Activated B cell treated with CpG ODN at 0.5 μM for 24 hours (primary cell): ENCODE measurements at places on chromosomes 13 and 19. TPM values are rescaled to one million over a fixed set of nuclear protein-coding genes. Genes with fewer than 3 reads are reported as not detected.
A peak's percentile ranks its signal among the peaks of the same experiment; 100 is the strongest.

DNA sequence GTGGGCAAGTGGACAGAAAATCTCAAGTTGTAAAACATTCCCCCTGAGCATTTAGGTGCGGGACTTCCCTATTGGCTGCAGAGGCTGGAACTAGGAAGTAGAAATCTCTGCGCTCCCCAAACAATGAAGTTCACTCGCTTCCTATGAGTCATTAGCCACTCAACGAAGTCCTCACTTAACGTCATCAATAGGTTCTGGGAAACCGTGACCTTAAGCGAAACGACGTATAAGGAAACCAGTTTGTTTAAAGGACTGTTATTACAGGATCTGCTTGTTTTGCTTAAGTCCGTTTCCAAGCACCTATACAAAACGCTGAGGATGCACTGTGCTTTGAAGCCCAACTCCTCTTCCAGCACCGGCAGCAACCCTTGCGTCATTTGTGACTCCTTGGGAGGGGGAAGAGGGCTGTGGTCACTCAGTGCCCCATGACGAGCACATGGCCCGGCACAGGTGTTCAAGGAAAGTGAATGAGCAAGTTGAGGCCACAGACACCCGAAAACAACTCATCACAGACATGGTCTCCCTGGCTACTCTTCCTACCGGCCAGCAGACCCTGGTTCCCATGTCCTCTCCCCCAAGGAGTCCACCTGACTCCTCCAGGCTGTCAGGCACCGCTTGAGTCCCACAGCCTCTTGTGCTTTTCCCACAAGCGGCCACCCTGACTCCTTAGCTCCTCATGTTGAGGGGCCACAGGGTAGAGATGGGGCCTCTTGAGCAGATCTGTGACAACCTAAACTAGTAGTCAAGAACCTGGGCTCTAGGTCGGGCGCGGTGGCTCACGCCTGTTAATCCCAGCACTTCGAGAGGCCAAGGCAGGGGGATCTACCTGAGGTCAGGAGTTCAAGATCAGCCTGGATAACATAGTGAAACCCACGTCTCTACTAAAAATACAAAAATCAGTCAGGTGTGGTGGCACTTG is 4.8 kb downstream of the RPS16 start:
- H3K27me3 ChIP-seq = no peaks in the 10 kb centered on the region
- H3K4me1 ChIP-seq = peaks cover 43% of the 10 kb centered on the region
- DNase-seq = peak; percentile 37
- H3K36me3 ChIP-seq = peaks cover 46% of the 10 kb centered on the region
- H3K27ac ChIP-seq = peak overlapping the region; percentile 88

The ZNF527 gene
- total RNA-seq = 6.3 and 8.1 TPM in 2 replicates

DNA sequence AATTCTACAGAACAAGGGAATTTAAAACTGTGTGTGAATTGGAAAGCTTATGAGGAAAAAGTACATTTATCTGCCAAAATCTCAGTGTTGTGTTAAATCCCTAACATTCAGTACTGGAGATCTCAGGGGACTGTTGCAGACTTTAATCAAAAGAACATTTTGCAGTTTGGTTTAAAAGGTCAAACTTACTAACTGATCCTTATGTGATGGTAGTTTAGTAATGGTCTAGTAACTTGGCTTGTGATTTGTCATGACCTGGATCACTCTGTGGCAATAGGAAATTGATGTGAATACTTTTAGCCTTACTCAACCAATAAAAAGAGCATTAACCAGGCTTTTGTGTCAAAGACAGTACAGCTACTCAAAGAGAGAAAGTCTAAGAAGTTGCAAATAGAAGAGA is 862.1 kb upstream of the MIR17HG start:
- H3K27me3 ChIP-seq = no peaks in the 10 kb centered on the region
- DNase-seq = no peak
- H3K4me1 ChIP-seq = no peaks in the 10 kb centered on the region
- H3K36me3 ChIP-seq = no peaks in the 10 kb centered on the region

GRCh38 chr19:47096721-47097120 is 16.9 kb downstream of the ZC3H4 start:
- no peak overlapping the region for H3K4me3 ChIP-seq
- no peak overlapping the region for H3K27ac ChIP-seq
- no peak for DNase-seq
- no peaks in the 10 kb centered on the region for H3K27me3 ChIP-seq
- H3K4me1 ChIP-seq = peaks cover 48% of the 10 kb centered on the region

GRCh38 chr19:33132021-33132420 is at the start of gene WDR88:
Gene WDR88 (plus strand): TSS chr19:33132114. CDS start chr19:33132170, 56 bp downstream.
- peaks cover 3% of the 10 kb centered on the region for H3K4me1 ChIP-seq
- peaks cover 1% of the 10 kb centered on the region for H3K27me3 ChIP-seq
- peaks cover 31% of the 10 kb centered on the region for H3K36me3 ChIP-seq

The ZNF766 gene
- total RNA-seq = 33.0 and 35.0 TPM in 2 replicates

The SELENOW gene
- 24.8 and 27.6 TPM in 2 replicates for total RNA-seq

GRCh38 chr13:78022164-78022877 is 103.7 kb upstream of the EDNRB start:
- H3K27me3 ChIP-seq = peaks cover 4% of the 10 kb centered on the region
- peak; percentile 20 for DNase-seq
- peak overlapping the region; percentile 19 for H3K27ac ChIP-seq
- H3K4me1 ChIP-seq = peaks cover 19% of the 10 kb centered on the region
- no peaks in the 10 kb centered on the region for H3K36me3 ChIP-seq

The CEACAM21 gene
- total RNA-seq = 11.7 and 12.0 TPM in 2 replicates

- no peaks in the 10 kb centered on the region for H3K27me3 ChIP-seq
- peak overlapping the region; percentile 82 for H3K27ac ChIP-seq
- H3K36me3 ChIP-seq = peaks cover 7% of the 10 kb centered on the region
- peaks cover 49% of the 10 kb centered on the region for H3K4me1 ChIP-seq
- peak overlapping the region; percentile 86 for H3K4me3 ChIP-seq
These were observed 10.3 kb downstream of the CIC start for GRCh38 chr19:42279155-42279901.

GRCh38 chr13:42807241-42807640 is 25.9 kb downstream of the FAM216B start:
- no peak overlapping the region for H3K27ac ChIP-seq
- DNase-seq = no peak
- no peak overlapping the region for H3K4me3 ChIP-seq
- H3K4me1 ChIP-seq = no peaks in the 10 kb centered on the region
- H3K36me3 ChIP-seq = no peaks in the 10 kb centered on the region

The ADPRHL1 gene
- 0.84 and 0.93 TPM in 2 replicates for total RNA-seq

GRCh38 chr19:10766671-10767201 is 48.9 kb downstream of the DNM2 start:
- no peaks in the 10 kb centered on the region for H3K27me3 ChIP-seq
- no peak overlapping the region for H3K4me3 ChIP-seq
- H3K27ac ChIP-seq = no peak overlapping the region
- no peak for DNase-seq
- peaks cover 76% of the 10 kb centered on the region for H3K4me1 ChIP-seq

The OR7A5 gene
- total RNA-seq = not detected in 2 replicates

DNA sequence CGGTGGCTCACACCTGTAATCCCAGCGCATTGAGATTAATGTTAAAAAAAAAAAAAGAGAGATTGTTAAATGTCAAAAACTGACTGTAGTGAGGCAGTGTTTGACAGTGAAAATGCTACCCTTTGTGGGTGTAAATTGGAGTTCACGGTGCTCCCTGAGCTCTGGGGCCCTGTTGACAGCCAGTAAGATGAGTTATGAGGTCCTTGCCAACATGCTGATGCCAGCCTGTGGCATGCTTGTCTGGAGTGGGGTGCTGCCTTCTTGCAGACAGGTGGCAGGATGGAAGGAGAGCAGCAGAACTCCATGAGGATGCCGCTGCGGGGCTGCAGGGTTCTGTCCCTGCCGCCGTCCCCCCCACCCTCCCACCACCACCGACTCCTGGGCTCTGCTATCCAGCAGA is 25.9 kb downstream of the PRAM1 start:
- H3K36me3 ChIP-seq = peaks cover 77% of the 10 kb centered on the region
- no peak overlapping the region for H3K4me3 ChIP-seq
- H3K27ac ChIP-seq = peak overlapping the region; percentile 73
- H3K27me3 ChIP-seq = no peaks in the 10 kb centered on the region
- no peak for DNase-seq

- no peak for DNase-seq
- H3K27me3 ChIP-seq = no peaks in the 10 kb centered on the region
- H3K4me1 ChIP-seq = no peaks in the 10 kb centered on the region
- no peak overlapping the region for H3K27ac ChIP-seq
- H3K4me3 ChIP-seq = no peak overlapping the region
These were observed 1591.6 kb upstream of the MIR17HG start for GRCh38 chr13:89755729-89756492.

- H3K36me3 ChIP-seq = peaks cover 37% of the 10 kb centered on the region
- H3K27me3 ChIP-seq = no peaks in the 10 kb centered on the region
These were observed 10.0 kb downstream of the CFD start for GRCh38 chr19:869245-870177.
